ENCODE measurements at places on chromosomes 2 and 18.

GRCh38 chr18:54149078-54149697, 75.3 kb downstream of the MBD2 start:
- no peak for DNase-seq

DNA sequence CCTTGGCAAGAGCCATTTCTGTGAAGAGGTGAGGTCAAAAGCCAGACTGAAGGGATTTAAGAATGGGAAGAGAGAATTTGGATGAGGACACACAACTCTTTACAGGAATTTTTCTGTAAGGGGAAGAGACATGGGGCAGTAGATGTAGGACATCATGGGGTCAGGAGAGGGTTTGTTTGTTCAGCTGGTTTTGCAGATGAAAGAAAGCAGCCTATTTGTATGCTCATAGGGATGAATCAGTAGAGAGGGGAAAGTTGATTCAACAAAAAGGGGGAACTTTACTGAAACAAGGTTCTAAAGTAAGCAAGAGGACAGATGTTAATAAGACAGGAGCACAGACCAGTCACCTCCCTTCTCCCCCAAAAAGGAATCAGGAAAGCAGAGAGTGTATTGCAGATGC, 11.2 kb downstream of the SCG2 start:
- DNase-seq: no peak

- DNase-seq: no peak
These were observed 980 bp upstream of the SPTBN1 start for GRCh38 chr2:54455131-54455562.

DNA sequence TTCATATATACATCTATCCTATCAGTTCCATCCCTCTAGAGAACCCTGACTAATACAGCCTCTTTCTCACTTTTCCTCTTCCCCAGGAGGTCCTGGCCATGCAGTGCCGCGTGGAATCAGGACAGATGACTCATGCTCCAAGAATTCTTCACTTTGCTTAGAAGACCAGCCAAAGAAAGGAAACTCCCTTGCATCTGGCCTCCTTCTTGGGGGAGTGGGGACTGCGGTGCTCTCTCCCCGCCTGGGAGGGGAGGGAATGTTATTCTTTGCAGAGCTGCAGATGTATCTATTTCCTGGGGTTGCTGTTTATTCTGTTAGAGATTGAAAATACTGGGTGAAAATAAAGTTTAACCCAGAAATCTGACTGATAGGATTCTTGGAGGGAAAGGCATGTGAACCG, 111.5 kb upstream of the SH3BP4 start:
- DNase-seq: no peak

DNA sequence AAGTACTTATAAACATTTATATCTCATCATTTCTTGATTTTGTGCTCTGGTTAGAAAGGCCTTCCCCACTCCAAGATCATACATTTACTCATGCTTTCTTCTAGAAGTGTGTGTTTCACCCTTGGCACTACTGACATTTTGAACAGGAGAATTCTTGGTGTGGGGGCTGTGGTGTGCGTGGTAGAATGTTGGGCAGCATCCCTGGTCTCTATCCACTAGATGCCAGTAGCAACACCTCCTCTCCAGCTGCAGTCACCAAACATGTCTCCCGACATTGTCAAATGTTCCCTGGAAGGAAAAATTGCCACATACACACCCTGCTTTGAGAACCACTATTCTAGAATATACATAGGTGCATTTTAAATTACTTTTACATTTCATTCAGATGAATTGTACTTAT, 8.7 kb upstream of the TGIF1 start:
- peak; percentile 16 for DNase-seq

DNA sequence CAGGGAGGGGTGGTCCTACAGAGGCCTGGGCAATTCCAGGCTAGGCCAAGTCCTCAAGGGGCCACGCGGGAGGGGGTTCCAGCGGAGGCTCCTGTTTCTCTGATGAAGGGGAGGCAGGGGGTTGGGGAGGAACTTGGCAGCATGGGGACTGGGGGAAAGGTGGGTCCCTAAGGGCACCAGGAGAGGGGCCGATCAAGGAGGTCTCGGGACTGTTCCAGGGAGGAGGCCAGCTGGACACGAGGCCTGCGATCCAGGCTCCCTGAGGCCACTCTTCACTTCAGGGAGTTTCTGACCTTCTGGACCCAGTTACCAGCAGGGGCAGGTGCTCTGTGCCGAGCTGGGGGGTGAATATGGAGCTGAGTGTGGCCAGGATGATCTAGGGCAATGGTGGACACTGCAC, 71.5 kb downstream of the ASB1 start:
- DNase-seq: no peak

GRCh38 chr2:219736209-219736608, 108.8 kb downstream of the SLC4A3 start:
- no peak for DNase-seq

GRCh38 chr2:231127936-231128335, 3.1 kb upstream of the HTR2B start:
- DNase-seq: no peak

DNA sequence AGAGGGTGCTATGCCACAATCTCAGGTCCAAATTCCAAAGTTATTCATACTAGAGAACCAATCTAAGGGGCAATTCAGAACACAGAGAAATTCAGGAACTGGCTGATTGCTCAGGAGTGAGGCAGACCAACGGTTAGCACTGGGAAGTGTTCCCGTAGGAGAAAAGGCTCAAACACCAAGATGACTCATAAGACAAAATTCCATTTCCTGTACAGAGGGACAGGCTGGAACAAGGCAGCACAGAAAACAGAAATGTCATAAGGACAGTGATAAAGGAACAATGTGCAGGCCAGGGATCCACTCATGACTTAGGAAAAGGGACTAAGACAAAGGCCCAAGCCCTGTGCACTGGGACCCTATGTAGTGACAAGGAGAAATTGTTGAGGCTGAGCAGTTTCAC, 54.2 kb downstream of the PDE1A start:
- no peak for DNase-seq

DNA sequence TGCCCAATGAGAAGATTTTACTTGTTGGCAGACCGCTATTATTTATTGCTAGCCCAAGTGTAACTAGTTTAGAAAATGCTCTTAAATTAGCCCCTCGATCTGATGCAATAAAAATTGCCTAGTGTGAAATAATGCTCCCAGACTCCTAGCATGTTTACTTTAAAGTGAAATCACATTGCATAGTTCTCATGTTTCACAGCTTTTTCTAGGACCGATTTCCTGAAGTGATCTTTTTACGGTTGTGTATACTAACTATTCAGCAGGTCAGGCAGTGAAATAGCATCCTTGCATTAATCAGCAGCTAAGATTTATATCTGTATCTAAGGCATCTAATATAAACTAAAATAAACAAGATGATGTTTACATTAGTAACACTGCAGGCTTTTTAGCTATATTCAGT, 52.4 kb downstream of the PMS1 start:
- DNase-seq: no peak

GRCh38 chr2:170380267-170380666, 202.3 kb downstream of the MYO3B start:
- DNase-seq: no peak

GRCh38 chr2:233375490-233376314, 21.4 kb downstream of the DGKD start:
- no peak for DNase-seq

GRCh38 chr18:48079885-48080284, 149.4 kb upstream of the SMAD2 start:
- DNase-seq: no peak

DNA sequence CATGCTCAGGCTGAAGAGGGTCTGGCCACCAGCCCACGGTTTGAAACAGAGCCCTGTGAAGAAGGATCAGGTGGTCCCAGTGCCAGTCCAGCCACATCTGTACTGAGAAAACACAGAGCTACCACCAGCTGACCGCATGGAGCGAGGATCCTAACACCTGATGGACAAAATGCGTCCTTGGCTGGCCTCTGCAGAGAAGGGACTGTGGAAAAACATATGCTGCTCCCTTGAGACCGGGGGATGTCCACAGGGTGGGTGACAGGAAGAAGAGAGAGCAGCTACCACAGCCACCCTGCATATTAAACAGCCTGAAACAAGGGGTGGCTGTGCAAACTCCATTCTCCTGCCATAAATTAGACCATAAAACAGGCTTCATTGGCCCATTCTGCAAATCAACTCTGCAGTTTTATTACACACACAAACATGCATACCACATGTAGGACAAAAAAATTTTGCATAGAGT, 137.2 kb downstream of the BCL2 start:
- no peak for DNase-seq

DNA sequence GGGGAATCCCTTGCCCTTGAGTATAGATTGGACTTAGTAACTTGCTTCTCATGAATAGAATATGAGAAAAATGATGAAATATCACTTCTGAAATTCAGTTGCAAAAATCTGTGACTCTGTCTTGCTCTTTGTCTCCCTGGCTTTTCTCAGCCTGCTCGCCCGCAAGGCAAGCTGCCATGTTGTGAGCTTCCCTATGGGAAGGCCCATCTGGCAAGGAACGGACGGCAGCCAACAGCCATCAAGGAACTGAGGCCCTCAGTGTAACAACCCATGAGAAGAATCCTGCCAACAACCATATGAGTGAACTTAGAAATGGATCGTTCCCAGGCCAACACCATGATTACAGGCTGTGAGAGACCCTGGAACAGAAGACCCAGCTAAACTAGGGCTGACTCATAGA, 58.4 kb upstream of the PGAP1 start:
- no peak for DNase-seq

- no peak for DNase-seq
These were observed 22.9 kb upstream of the GPR55 start for GRCh38 chr2:230947908-230948365.

- no peak for DNase-seq
These were observed 30.3 kb upstream of the SLC30A6 start for GRCh38 chr2:32135409-32135808.

All from stimulated activated naive CD4-positive, alpha-beta T cell (primary cell).